Activated CD4-positive, CD25-positive, alpha-beta regulatory T cell treated with anti-CD3 and anti-CD28 coated beads, Interleukin-2, amount 50 U/mL, for 16 hours (primary cell): ENCODE measurements at places on chromosomes 3 and 15.

DNA sequence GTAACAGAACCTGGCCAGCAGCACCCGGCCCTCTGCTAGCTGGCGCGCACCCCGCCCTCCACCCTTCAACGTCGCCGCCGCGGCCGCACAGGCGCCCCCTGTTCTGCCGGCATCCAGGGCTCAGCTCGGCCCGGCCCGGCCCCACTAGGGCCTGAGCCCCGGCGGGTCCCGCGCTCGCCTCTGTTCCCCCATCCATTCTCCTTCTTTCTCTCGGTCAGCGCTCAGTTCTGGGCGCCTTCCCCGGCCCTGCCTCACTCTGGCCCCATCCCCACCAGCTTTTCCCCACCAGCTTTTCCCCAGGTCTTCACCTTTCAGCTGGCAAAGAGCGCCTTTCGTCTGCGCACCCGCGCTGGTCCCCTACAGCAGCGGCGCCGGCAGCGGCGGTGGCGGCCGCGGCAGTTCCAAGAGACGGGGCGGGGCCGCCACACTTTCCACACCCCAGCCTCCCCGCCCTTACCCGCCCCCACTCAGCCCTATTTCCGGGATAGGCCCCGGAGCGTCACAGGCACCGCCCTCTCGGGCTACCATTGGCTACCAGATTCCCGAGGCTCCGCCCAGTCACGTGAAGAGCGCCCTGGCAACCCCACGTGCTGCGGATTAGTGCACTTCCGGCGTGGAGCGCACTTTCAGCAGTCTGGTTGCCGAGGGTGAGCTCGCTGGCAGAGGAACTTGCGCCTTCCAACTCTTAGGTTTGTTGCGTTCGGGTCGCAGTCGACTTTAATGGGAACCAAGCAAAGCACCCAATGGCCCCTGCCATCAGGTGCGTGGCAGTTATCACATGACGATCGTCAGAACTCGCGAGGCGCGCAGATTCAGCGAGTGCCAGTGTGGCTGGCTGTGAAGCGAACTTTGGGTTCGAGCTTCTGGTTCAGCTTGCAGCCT is at the start of gene EIF5A2:
TSS of gene EIF5A2 (minus strand) at position 403 of the 882 bp plus-strand sequence. CDS start 831 bp downstream, outside the sequence.
- DNase-seq = peak; percentile 92

DNA sequence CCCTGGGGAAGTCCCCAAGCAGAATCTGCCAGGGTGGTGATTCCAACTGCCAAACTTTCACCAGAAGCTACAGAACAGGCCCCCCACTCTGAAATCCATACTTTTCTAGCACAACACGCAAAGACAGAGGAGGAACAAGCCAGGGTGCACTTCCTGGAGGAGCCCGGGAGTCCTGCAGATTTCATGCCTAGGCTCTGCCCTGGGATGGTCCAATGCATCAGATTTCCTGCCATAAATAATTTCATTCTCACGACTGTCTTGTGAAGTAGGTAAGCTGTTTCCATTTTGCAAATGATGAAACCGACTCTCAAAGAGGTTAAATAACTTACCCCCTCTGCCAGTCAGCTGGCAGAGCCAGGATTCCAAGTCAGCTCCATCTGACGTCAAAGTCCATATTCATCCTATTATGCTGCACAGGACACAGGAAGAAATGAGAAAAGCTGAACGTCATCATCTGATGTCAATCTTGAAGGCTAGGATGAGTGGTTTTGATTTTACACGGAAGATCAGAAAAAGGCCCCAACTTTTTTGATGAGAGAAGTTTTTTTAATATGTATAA is 134.8 kb upstream of the IGF1R start:
- no peak for DNase-seq

- DNase-seq = no peak
These were observed 84.1 kb downstream of the WNT7A start for GRCh38 chr3:13795816-13796215.

DNA sequence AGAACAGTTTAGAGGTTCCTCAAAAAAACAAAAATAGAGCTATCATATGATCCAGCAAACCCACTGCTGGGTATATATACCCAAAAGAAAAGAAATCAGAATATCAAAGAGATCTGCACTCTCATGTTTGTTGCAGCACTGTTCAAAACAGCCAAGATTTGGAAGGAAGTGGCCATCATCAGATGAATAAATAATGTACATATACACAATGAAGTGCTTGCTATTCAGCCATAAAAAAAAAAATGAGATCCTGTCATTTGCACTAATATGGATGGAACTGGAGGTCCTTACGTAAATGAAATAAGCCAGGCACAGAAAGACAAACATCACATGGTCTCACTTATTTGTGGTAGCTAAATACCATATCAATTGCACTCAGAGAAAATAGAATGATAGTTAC is 58.4 kb downstream of the SCAPER start:
- DNase-seq = no peak

GRCh38 chr3:32245200-32245599 is 6.7 kb downstream of the CMTM8 start:
- no peak for DNase-seq

DNA sequence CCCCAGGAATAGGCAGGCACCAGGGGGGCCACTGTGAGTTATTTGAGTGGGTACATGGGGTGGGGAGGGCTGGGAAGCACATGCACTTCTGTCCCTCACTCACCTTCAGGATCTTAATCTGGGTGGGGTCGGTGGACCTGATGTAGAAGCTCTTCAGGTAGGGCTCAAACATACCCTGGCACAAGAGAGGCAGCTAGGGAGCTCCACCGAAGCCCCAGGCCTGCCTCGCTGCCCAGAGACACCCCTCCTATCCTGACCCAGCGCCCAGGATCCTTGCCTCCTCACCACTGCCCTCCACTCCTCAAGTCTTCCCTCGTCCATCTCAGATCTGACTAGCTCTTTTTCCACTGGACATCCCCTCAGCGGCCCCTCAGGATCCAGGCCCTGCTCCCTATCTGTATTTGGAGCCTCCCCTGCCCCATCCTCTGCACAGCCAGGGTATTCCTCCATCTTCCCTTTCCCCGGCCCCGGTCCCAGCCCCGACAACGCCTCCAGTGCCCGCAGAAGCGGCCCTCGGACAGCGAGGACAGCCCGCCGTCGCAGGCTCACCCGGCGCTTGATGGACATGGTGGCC is 30.0 kb downstream of the AP3B2 start:
- DNase-seq = no peak

DNA sequence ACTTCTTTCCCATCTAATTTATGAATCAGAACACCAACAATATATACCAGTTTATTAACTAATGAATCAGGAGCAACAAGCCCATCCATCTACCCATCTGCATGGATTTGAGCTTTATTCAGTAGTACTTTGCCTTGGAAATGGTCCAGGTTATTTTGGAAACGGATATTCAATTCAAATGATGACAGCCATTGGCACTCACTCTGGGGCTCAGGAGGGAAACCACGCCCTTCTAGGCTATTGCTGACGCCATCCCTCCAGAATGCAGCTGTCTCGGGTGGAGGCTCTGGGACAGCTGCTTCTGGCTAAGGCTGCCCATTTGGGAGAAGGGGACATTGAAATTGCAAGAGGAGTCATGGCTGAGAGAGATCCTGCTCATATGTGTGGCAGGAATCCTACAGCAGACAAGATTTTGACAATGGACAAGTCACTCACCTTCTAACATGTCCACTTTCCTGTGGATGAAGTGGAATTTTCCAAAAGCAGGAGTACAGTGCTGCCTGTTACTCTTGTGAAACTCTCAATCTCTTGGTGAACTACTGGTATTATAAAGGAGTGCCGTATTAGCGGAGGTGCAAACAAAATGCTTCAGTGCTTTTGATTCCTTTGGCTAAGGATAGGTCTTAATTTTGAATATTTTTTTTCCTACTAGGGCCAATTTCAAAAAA is 29.3 kb upstream of the TRAK1 start:
- no peak for DNase-seq

GRCh38 chr15:52204657-52205056 is 13.5 kb upstream of the GNB5 start:
- DNase-seq = no peak
